ENCODE measurements at places on chromosomes 16 and 17. TPM values are rescaled to one million over a fixed set of nuclear protein-coding genes. Genes with fewer than 3 reads are reported as not detected.

SPNS2 gene
- 95.3 TPM for polyA plus RNA-seq

BCL6B gene
- polyA plus RNA-seq: 1.5 TPM

NACA2 gene
- 0.19 TPM for polyA plus RNA-seq

DRC7 gene
- not detected for polyA plus RNA-seq

PRSS27 gene
- polyA plus RNA-seq: 620 TPM

SCRN2 gene
- 28.6 TPM for polyA plus RNA-seq

PRAC1 gene
- polyA plus RNA-seq: 0.63 TPM

BIRC5 gene
- polyA plus RNA-seq: 17.6 TPM

KRT40 gene
- polyA plus RNA-seq: 0.20 TPM

PLSCR3 gene
- 24.7 TPM for polyA plus RNA-seq

Data from esophagus (tissue), 2 donors.